ENCODE measurements at places on chromosomes 2 and 18. TPM values are rescaled to one million over a fixed set of nuclear protein-coding genes. Genes with fewer than 3 reads are reported as not detected.

GRCh38 chr2:102366406-102367112 is 11.0 kb downstream of the IL18R1 start:
- no peak overlapping the region for H3K27ac ChIP-seq
- no peak for DNase-seq
- H3K4me1 ChIP-seq: no peaks in the 10 kb centered on the region
- no peaks in the 10 kb centered on the region for H3K27me3 ChIP-seq
- H3K4me3 ChIP-seq: no peak overlapping the region
- H3K36me3 ChIP-seq: peaks cover 6% of the 10 kb centered on the region

DNA sequence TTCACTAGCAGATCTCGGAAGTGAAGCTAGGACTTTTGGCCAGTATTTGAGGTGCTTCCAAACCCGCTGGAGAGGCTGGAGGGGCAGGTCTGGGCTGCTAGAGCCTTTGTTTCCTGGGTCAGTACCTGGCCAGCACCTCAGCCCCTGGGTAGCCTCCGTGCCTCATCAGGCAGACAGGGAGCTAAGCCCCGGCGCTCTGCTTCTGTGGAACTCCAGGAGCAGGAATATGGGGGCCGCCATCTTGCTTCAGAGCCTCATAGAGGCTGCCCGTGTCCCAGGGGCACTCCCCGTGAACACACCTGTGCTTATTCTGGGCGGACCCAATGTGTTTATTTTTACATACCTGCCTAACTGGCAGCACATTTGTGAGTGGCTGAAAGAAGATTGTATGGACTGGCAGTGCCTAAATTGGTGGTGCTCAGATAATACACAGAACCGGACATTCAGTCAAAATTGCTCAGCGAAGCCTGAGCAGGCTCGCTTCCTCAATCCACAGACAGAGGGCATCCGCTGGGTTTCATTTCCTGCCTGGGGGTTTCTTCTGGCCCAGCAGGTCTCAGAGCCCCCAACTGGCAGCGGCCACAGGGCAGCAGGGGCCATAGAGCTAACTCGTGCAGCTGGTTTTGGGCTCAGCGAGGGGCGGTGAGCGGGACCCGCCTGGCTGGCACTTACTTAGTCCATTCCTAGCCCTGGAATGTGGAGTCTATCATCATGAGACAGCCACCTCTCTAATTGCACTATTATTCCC is 176.8 kb upstream of the ALKAL2 start:
- no peaks in the 10 kb centered on the region for H3K4me1 ChIP-seq
- no peak overlapping the region for H3K4me3 ChIP-seq
- no peak for DNase-seq

DNA sequence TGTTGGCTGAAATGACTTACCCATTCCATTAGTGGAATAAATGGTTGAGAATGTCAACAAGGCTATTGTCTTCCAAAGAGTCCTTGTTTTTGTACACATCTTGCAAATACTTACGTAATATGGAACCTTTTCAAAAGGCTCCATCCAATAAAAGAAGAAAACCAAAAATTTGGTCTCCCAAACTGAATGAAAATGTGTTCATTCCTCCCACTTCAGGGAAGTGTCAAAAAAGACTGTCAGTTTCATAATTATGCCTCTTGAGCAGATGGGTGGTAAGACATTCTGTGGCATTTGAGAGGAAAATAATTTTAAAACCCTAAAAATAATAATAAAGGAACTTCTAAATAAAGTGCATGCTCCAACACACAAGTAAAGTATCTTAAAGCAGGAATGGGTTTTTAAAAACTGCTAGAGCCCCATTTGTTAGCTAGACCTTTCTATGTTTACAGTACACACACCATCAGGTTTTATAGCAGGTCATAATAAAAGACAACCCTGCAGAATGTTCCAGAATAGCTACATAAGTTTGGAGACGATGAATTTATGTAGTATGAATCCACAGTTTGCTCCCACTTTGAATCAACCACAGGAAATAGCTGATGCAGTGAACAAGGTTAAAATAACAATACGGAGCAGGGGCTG is 843.7 kb downstream of the LRRTM4 start:
- peaks cover 22% of the 10 kb centered on the region for H3K27me3 ChIP-seq
- no peak overlapping the region for H3K27ac ChIP-seq
- no peak for DNase-seq
- H3K36me3 ChIP-seq: no peaks in the 10 kb centered on the region

GRCh38 chr18:50654658-50655550 is 95.0 kb downstream of the MAPK4 start:
- H3K36me3 ChIP-seq: no peaks in the 10 kb centered on the region
- DNase-seq: peak; percentile 30
- no peaks in the 10 kb centered on the region for H3K27me3 ChIP-seq
- no peak overlapping the region for H3K27ac ChIP-seq
- peaks cover 5% of the 10 kb centered on the region for H3K4me1 ChIP-seq

- no peaks in the 10 kb centered on the region for H3K27me3 ChIP-seq
- peaks cover 9% of the 10 kb centered on the region for H3K36me3 ChIP-seq
- no peak overlapping the region for H3K4me3 ChIP-seq
- no peak overlapping the region for H3K27ac ChIP-seq
- no peaks in the 10 kb centered on the region for H3K4me1 ChIP-seq
Observed at GRCh38 chr18:49584394-49584793, 22.5 kb downstream of the LIPG start.

DNA sequence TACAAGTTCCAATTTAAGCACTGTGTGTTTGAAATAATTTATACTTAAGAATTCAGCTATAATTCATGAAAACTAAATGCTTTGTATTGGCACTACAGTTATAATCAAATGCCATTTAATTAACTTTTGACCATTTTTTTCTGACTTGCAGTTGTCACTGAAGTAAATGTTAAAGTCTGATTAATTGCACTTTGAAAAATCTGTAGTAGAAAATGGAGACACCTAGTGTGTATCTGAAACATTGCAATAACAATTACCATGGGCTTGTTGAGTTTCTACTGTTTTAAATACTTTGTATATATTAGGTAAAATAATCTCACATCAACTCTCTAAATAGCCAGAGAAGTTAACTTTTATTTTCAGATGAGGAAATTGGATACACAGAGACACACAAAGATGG is 458.6 kb upstream of the FSIP2 start:
- no peaks in the 10 kb centered on the region for H3K4me1 ChIP-seq
- no peaks in the 10 kb centered on the region for H3K27me3 ChIP-seq
- no peak overlapping the region for H3K4me3 ChIP-seq
- peak; percentile 30 for DNase-seq

- H3K36me3 ChIP-seq: no peaks in the 10 kb centered on the region
- H3K4me3 ChIP-seq: no peak overlapping the region
- DNase-seq: peak; percentile 67
- H3K27ac ChIP-seq: peak overlapping the region; percentile 76
- H3K4me1 ChIP-seq: peaks cover 10% of the 10 kb centered on the region
Observed at GRCh38 chr2:199716807-199717586, 134.0 kb downstream of the FTCDNL1 start.

DNA sequence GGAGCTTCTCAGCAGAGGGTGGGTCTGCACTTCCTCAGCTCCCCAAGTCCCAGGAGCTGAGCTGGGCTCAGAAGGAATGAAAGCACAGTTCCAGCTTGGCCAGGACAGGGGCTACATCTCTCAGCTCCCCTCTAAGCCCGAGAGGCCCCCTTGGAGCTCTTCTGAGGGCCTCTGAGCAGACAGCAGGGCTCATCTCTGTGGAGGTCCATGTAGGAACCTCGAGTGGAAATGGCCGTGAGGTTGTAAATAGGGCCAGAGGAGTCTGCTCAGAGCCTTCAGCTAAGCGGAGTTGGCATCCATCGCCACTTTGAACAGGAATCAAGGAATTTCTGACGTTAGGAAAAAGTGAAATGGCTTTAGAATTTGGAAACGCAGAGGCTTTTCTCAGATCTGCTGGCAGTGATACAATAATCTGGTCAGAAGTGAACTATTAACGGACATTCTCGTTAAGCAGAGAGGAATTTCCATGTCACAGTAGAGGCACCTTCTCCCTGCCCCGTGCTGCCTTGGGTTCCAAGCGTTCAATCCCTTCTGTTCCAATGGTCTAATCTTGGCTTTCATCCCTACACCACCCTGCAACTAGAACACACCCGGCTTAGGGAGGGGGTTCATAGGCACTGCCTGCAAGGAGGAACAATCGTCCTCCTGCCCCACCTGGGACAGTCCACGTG is 213.9 kb downstream of the NDUFA10 start:
- no peaks in the 10 kb centered on the region for H3K4me1 ChIP-seq
- H3K27ac ChIP-seq: no peak overlapping the region
- H3K4me3 ChIP-seq: no peak overlapping the region

DNA sequence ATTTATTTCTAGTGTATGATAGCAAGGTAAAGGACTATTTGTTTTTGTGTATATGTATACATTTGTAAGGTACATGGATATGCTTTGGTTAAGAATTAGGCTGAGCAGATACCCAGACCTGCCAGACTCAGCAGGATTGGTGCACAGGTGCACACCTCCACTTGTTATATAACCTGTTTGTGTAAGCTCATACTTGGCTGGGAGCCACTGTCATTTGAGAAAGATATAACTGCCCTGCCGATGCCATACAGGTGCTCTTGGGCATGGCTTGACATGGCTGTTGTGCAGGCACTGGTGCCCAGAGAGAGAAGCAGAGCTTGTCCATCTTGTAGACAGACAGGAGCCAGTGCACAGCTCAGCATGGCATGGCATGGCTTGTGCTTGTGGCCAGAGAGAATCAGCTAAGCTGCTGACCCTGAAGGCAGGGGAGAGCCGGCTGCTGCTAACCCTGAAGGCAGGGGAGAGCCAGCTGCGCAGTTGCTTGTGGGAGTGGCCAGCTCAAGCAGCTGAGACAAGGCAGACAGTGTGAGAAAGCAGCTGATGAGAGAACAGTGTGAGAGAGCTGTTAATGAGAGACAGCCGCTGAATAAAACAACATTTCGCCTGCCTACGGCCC is 136.5 kb downstream of the RNF144A start:
- no peaks in the 10 kb centered on the region for H3K4me1 ChIP-seq
- H3K36me3 ChIP-seq: no peaks in the 10 kb centered on the region
- no peak overlapping the region for H3K4me3 ChIP-seq
- H3K27ac ChIP-seq: no peak overlapping the region
- peaks cover 31% of the 10 kb centered on the region for H3K27me3 ChIP-seq

DNA sequence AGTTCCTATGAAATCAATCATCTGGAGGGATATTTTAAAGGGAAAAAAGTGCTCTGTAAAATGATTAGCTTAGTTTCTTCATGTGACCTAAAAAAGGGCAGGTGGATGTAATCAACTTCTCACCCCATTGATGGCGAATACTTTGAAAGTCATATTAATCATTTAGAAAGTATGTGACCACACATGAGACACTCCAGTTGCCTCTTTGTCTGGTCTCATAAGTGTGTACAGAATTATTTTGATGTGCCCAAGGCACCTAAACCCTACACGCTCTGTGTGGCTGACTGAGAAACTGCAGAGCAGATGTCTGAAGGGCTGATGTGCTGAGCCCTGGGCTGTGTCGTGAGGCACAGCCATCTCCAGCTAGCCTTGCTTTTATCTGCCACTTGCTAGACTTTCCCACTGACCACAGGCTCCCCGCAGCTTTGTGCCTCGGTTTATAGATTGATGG is 26.9 kb downstream of the SGPP2 start:
- DNase-seq: no peak
- peaks cover 78% of the 10 kb centered on the region for H3K36me3 ChIP-seq
- peaks cover 62% of the 10 kb centered on the region for H3K4me1 ChIP-seq
- H3K4me3 ChIP-seq: peak overlapping the region; percentile 30

- H3K4me1 ChIP-seq: no peaks in the 10 kb centered on the region
- no peaks in the 10 kb centered on the region for H3K27me3 ChIP-seq
- no peak for DNase-seq
- H3K36me3 ChIP-seq: peaks cover 36% of the 10 kb centered on the region
- no peak overlapping the region for H3K27ac ChIP-seq
Observed at GRCh38 chr18:79930020-79930642, 21.3 kb downstream of the SLC66A2 start.

- no peak for DNase-seq
- H3K27ac ChIP-seq: no peak overlapping the region
- H3K4me1 ChIP-seq: peaks cover 5% of the 10 kb centered on the region
Observed at GRCh38 chr2:188527581-188527993, 235.9 kb downstream of the GULP1 start.

DNA sequence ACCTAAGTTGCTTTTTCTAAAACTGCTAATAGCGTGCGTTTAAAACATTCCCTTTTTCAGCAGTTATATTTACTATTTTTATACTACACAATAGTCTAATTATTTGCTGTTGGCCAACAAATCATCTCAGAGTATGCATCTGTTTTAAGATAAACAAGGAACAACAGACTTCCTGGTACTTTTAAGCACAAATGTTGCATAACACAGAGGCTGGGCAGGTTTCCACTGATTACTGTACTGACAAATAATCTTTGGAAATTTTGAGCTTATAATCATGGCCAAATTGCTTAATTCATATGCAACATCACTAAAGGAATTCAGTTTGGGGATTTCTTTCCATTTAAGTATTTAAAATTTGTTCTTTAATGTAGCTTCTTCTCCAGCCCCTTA is 737.4 kb upstream of the SALL3 start:
- no peak overlapping the region for H3K4me3 ChIP-seq
- H3K4me1 ChIP-seq: no peaks in the 10 kb centered on the region
- DNase-seq: peak; percentile 25

DNA sequence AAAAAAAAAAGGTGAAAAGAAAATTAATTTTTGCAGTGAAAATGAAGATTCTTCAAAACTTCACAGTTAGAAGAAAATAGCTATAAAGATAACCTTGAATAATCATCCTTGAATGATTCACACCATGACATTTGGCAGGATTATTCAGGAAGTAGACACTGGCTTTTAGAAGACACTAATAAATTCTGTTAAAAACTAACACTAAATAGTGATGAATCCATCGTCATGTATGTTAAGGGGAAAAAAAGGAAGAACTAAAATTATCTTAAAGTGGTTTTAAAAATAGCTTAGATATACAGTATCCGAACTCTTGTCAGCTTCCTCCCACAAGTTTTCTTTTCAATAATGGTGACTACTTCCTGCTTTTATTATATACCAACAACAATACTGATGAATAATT is 10.2 kb downstream of the USP37 start:
- H3K27ac ChIP-seq: no peak overlapping the region
- H3K27me3 ChIP-seq: no peaks in the 10 kb centered on the region
- DNase-seq: no peak
- H3K4me3 ChIP-seq: no peak overlapping the region

DNA sequence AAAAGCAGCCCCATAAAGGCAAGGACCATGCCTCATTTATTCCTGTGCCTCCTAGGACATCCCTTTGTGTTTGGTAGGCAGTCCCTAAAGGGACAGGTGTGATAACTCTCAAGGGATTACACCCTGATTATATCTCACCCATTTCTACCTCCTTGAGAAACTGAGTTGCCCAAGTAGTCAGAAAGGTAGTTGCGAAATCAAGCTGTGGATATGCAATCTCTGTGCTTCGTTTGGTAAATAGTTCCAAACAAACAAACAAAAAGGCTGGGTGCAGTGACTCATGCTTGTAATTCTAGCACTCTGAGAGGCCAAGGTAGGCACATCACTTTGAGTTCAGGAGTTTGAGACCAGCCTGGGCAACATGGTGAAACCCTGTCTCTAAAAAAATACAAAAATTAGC is 100.2 kb upstream of the ARL5A start:
- peaks cover 23% of the 10 kb centered on the region for H3K4me1 ChIP-seq
- H3K27ac ChIP-seq: peak overlapping the region; percentile 33
- H3K36me3 ChIP-seq: peaks cover 2% of the 10 kb centered on the region
- no peaks in the 10 kb centered on the region for H3K27me3 ChIP-seq
- peak overlapping the region; percentile 24 for H3K4me3 ChIP-seq

- H3K4me3 ChIP-seq: no peak overlapping the region
- no peak overlapping the region for H3K27ac ChIP-seq
- DNase-seq: no peak
- no peaks in the 10 kb centered on the region for H3K36me3 ChIP-seq
Observed at GRCh38 chr2:242034996-242035814, 165.7 kb downstream of the RTP5 start.

Gene EGR4
- total RNA-seq: 0.22 TPM

Gene CNRIP1
- 2.4 TPM for total RNA-seq

Gene ZNF385B
- not detected for total RNA-seq

Gene PLCL1
- 0.12 TPM for total RNA-seq

Gene SPATA3
- total RNA-seq: not detected

Gene TSGA10
- total RNA-seq: 7.9 TPM
